ENCODE measurements at places on chromosomes 2 and 18. TPM values are rescaled to one million over a fixed set of nuclear protein-coding genes. Genes with fewer than 3 reads are reported as not detected.

- no peak for DNase-seq
These were observed 100.8 kb downstream of the LRP1B start for GRCh38 chr2:142029974-142030373.

DCDC2C gene
- not detected for total RNA-seq

CFC1 gene
- total RNA-seq = not detected

SERPINE2 gene
- 77.9 TPM for total RNA-seq

HNMT gene
- 139 TPM for total RNA-seq

FBXO15 gene
- 0.83 TPM for total RNA-seq

- no peak for DNase-seq
These were observed 11.7 kb downstream of the COLEC11 start for GRCh38 chr2:3606370-3607201.

DNA sequence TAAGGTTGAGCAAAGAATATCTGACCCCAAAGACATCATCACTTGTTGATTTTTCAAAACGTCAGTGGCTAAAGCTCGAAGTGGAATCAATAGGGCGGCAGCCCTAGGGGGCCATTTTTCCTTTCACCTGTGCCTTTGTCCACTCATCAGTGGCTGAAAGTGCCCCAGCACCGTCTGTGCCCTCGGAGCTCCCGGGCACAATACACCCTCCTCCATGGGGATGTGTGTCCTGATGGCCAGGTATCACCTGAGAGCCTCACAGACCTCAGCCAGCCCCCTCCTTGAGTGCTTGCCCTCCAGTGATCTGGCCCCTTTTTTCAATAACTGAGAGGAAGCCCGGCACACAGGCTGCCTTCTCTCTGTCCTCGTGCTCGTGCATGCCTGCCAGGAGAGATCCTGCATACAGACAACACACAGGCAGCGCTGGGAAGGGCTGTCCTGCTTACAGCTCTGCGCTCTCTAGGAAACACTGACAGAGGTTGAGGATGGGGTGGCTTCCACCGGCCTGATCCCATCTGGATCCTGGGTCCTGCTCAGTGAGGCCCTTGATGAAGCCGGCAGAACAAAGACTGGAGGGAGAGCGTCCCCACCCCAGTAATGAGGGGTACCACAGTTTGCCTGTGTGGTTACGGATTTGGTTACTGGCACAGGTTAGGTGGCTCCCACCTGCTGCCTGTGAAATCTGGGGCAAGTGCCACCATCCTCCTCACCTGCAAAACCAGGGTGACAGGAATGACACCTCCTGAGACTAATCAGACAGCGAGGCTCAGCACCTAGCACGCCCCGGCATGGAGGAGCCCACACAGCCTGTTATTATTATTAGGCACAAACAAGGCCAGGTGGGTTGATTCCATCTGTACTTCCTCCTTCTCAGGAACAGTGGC lies 197.5 kb upstream of the RAB6C start:
- no peak for DNase-seq

UGT1A3 gene
- not detected for total RNA-seq

ST6GAL2 gene
- not detected for total RNA-seq

Data from fibroblast of lung (primary cell).